ENCODE measurements at places on chromosomes 1 and 21. TPM values are rescaled to one million over a fixed set of nuclear protein-coding genes. Genes with fewer than 3 reads are reported as not detected.

- no peak for DNase-seq
Observed at GRCh38 chr1:9294910-9295636, 2.4 kb downstream of the SPSB1 start.

GRCh38 chr1:97820470-97821188 is 100.2 kb downstream of the DPYD start:
- DNase-seq, result no peak

The SEMA4A gene
- 0.49 TPM for polyA plus RNA-seq

The KRTAP13-2 gene
- not detected for polyA plus RNA-seq

GRCh38 chr1:20443703-20444586 is 42.1 kb downstream of the CAMK2N1 start:
- no peak for DNase-seq

The C4BPA gene
- polyA plus RNA-seq, result not detected

The AQP10 gene
- polyA plus RNA-seq, result not detected

The F13B gene
- not detected for polyA plus RNA-seq

DNA sequence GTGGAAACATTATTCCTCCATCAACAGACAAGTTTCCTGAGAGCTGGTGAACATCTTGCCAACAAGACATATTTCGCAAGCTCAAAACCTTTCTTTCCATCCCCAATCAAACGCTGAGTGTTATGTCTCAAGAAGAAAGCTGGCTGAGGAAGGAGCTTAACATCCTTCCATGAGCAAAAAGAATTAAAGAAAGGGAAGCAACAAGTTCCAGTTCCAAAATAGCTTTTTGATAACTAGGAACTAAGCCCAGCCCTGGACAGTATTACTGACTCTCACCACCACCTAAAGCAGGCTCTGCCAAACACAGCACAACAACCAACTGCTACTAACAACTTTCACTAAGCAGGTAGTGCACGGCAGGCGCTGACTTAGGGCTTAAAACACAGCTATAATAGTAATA is 50.2 kb downstream of the CAPZB start:
- no peak for DNase-seq

GRCh38 chr1:196488579-196488978 is 119.7 kb downstream of the KCNT2 start:
- no peak for DNase-seq

DNA sequence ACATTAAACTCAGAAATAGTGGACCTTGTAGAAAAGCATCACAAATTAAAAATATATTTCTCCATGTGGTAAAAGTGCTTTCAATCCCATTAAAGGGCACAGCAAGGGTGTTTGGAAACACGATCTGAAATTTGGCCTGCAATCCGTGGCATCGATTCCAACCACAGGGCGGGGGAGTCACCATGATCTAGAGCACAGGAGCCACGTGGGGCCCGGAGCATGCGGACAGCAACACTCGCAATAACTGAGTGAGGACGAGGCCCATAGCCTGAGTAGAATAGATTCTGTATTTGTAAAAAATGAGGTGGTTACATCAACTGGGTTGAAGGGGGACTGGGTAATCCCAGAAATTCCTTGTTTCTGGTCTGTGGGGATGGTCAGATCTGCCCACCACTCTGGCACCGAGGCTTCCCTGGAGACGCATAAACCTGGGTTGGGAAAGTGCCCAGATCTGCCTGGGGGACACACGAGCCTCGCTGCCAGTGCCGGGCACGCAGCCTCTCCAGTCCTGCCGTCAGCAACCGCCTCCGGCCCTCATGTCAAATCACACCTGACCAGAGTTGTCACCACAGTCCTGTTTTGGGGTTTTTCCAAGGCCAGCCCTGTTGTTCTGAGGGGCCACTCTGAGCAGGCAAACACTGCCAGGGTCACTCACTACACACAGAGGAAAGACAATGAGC is 104.3 kb downstream of the PGBD5 start:
- no peak for DNase-seq

GRCh38 chr1:156584813-156585212 is 5.3 kb downstream of the TTC24 start:
- no peak for DNase-seq
